Activated naive CD4-positive, alpha-beta T cell (primary cell): ENCODE measurements at places on chromosomes 2 and 18.

- DNase-seq = no peak
Measured at GRCh38 chr2:177693658-177694339, 301.2 kb downstream of the AGPS start.

- no peak for DNase-seq
Measured at GRCh38 chr2:8061219-8061618, 620.6 kb upstream of the ID2 start.

- DNase-seq = no peak
Measured at GRCh38 chr2:3449936-3450335, 69.4 kb downstream of the ADI1 start.

- no peak for DNase-seq
Measured at GRCh38 chr2:185522472-185522871, 216.1 kb upstream of the FSIP2 start.

DNA sequence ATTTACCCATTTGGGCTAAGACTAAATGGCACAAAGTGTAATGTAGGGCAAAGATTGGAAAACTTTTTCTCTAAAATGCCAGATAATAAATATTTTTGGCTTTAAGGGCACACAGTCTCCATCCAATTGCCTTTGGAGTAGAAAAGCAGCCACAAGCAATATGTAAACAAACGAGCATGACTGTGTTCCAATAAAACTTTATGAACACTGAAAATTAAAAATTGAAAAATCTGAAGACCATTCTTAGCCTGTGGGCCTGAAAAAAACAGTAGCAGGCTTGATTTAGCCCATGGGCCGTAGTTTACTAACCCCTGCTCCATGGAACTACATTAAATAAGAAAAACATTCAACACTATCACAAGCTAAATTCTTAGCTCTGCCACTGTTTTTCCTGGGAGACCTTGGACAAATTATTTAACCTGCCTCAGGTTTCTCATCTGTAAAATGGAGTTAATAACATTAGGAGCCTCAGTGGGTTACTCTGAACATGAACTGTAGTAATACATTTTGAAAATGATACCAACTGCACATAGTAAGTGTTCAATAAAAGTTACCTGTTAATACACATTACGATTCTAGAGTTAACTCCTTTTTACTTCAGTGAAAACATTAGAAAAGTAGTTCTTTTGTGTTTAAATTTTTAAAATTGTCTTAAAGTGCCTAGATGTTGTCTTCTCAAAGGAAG lies 1.3 kb downstream of the IFIH1 start:
- DNase-seq = no peak

- no peak for DNase-seq
Measured at GRCh38 chr2:186695081-186695756, 1.4 kb downstream of the FAM171B start.

- DNase-seq = no peak
Measured at GRCh38 chr18:77300579-77300978, 50.9 kb downstream of the GALR1 start.

DNA sequence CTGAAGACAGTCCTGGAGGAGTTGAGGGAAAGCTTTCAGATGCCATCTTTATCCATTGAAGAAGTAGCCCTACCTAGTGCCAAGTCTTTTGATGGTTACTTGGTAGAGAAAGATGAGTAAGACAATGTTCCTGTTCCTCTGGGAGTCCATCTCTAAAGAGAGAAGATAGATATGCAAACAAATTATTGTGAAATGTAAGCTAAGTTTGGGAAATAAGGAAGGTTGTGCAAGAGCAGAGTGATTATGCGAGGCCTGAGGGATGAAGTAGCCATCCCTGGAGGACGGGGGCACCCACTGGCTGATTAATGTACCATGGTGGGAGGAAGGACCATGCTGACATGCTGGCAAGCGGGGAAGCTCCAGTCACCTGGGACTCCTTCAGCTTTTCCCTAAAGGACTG lies 994 bp upstream of the DTNA start:
- no peak for DNase-seq

GRCh38 chr2:7937082-7937481 lies 744.8 kb upstream of the ID2 start:
- no peak for DNase-seq

DNA sequence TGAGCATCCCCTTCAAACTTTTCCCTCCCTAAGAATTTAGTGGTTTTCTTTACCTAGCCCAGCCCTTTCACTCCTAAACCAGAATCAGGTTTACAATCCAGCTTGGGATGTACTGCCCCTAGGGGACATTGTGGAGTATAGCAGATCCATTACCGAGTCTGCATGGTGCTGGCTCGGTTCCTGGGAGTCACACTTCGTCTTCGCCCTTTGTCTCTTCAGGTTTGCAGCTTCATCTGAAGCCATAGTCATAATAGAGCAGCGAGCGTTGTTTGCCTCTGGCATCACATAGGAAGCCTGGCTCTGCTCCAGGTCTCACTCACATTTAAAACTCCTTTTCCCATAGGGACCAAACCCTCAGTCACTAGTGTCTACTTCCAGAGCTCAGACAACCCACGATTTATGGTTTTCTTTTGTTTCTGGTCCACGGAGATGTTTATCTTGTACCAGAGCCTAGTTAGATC lies 16.8 kb upstream of the LYPD6 start:
- DNase-seq = no peak

DNA sequence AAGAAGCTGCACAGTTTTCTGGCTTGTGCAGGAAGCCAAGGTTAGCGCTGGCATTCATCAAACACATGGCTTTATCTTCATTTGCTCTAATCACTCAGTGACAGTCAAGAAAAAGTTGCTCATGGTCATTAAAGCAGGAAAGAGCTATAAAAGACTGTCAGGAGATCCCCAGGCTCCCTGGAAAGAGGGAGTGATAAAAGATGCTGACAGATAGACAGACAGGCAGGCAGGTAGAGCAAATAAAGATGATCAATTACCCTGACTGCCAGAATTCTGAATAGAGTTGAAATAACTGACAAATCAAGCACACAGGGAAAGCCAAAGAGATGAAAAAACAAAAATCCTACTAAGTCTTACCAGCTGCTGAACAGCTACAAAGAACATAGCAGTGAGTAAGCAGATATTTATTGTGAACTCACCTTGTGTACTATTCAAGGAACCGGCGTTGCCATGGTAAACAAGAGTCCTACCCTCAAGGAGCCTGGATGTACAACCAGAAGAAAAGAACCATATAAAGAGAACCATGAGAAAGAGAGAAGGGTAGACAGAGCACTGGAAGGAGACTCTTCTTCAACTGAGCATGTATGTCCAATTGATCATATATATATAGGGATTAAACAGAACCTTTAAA lies 68.0 kb downstream of the RNF152 start:
- DNase-seq = no peak

DNA sequence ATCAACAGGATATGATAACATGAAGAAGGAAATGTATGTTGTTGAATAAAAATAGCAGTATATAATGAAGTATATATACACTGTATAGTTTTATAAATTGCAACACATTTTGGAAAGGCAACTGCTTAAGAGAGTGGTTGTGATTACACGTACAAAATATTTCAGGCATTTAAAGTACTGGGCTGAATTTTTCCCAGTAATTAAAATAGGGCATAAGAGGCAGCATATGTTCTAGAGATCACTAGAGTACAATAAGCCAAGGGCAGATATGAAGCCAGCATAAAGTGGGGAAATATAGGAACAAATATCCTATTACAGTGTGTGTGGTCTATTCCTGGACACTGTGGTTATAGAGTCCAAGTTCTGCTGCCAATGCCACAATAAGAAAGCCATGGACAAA lies 14.1 kb downstream of the DPP10 start:
- DNase-seq = no peak

DNA sequence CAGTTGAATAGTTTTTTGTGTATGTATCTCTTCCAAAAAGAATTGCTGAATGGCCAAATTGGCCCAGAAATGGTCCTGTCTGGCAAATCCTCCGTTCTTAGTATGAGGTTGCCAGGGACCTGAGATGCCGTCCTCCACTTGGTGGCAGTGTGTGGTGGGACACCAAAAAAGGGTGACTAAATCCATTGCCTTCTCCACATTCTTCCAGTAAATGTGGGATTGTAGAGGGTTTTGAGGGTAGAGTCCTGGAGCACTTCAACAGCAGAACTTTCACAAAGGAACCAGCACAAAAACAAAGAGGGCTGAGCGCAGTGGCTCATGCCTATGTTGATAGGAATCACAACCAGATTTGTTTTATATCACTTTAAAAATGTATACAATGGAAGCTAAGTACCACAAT lies 199.9 kb downstream of the BCL2 start:
- peak; percentile 7 for DNase-seq

DNA sequence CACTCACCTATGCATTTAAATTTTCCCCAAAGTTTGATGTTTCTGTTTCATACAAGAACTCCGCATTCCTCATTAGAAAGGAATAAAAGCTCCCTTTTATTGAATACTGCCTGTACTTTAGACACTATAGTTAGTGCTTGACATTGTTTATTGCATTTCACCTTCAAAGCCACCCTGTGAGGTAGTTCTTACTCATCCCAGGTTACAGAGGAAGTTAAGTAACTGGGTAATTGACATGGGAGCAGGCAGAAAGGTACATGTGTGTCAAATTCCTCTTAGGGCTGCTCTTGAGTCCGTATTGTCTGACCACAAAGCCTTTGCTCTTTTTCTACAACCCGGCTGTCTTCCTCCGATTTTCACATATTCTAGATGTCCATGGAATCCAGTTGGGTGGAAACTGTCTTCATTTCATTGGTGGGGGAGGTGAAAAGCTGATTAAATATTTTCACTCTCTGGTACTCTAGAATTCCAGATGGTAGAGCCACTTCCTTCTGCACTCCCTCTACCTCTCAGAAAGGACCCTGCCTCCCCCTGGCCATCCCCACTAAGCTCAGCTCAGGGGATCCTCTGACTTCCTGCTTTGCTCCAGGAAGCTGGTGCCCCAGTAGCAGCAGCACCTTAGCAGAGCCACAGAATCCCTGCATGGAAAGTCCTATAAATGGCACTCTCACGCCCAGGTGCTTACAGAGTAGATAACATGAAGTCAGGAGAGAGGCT lies 319.2 kb downstream of the LRATD1 start:
- DNase-seq = no peak
